Fibroblast of lung (primary cell): ENCODE measurements at places on chromosomes 2 and 18. TPM values are rescaled to one million over a fixed set of nuclear protein-coding genes. Genes with fewer than 3 reads are reported as not detected.

UGT1A6 gene
- total RNA-seq: not detected in 2 replicates

DLGAP1 gene
- 0.17 and 0.51 TPM in 2 replicates for total RNA-seq

IL36G gene
- total RNA-seq: not detected in 2 replicates

FMNL2 gene
- total RNA-seq: 25.4 and 30.2 TPM in 2 replicates

ATP6V1C2 gene
- under 0.01 TPM in 2 replicates for total RNA-seq

TMEM247 gene
- total RNA-seq: not detected in 2 replicates

RAB31 gene
- 26.2 and 29.6 TPM in 2 replicates for total RNA-seq

SCYGR4 gene
- not detected in 2 replicates for total RNA-seq

HOXD3 gene
- not detected in 2 replicates for total RNA-seq

REEP1 gene
- total RNA-seq: not detected in 2 replicates

WDCP gene
- total RNA-seq: 9.5 and 10.4 TPM in 2 replicates

SLC38A11 gene
- total RNA-seq: 0.26 and 0.50 TPM in 2 replicates

SOX11 gene
- total RNA-seq: 0.99 and 2.1 TPM in 2 replicates

DSG4 gene
- not detected in 2 replicates for total RNA-seq

TUBA4B gene
- total RNA-seq: not detected in 2 replicates

ITGB6 gene
- total RNA-seq: not detected in 2 replicates

GRHL1 gene
- total RNA-seq: 0.77 and 0.99 TPM in 2 replicates

MERTK gene
- total RNA-seq: 1.8 and 6.6 TPM in 2 replicates

TUBA3E gene
- total RNA-seq: not detected in 2 replicates

SERPINB12 gene
- total RNA-seq: not detected in 2 replicates
